NCI-H524 (cell line): ENCODE measurements at places on chromosomes 16 and 17.
A peak's percentile ranks its signal among the peaks of the same experiment; 100 is the strongest.

GRCh38 chr17:16873174-16874035 is 98.5 kb downstream of the TNFRSF13B start:
- DNase-seq: peak; percentile 39

GRCh38 chr16:28263305-28263704 is 29.0 kb upstream of the SBK1 start:
- DNase-seq: no peak

DNA sequence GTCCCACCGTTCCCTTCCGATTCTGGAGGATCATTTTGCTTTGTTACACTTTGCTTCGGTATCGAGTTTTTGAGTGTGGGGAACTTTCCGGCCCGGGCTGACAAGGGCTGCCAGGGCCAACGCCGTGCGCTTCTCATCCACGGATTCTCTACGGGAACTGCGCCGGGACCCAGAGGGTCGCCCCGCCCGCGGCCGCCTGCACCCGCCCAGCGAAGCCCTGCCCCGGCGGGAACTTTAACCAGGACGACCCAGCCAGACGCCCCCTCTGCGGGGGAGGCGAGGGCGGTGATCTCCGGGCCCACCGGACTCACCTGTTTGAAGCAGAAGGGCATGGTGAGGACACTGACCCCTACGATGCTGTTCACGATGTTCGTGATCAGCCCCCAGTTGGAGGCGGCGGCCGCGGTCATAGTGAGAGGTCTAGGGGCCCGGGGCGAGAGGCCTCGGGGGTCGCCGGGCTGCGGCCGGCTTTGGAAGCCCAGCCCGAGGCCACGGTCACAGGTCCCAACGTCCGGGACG is 536 bp downstream of the SLC38A10 start:
- no peak for DNase-seq

DNA sequence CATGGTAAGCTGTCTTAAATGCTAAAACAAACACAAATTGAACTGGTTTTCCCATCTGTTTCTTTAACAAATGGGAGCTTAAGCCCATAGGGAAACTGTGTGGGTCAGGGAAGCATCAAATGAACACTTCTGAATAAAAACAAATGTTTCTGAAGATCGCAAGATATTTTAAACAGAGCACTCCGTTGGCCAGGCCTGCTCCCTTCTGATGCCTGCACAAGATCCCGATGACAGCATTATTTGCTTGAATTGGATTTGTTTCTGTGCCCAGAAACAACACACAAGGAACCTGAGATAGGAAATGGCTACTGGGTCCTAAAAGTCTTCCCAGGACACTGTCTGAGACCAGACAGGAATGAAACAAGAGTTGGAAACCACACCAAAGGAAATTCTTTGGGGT is 425.8 kb upstream of the ZFHX3 start:
- DNase-seq: no peak

- no peak for DNase-seq
Observed at GRCh38 chr17:22506231-22506630, 813.9 kb downstream of the KCNJ18 start.

GRCh38 chr17:32596628-32597027 is 109.8 kb downstream of the CDK5R1 start:
- peak; percentile 98 for DNase-seq

- peak; percentile 91 for DNase-seq
Observed at GRCh38 chr17:67615011-67615561, 102.7 kb upstream of the NOL11 start.

DNA sequence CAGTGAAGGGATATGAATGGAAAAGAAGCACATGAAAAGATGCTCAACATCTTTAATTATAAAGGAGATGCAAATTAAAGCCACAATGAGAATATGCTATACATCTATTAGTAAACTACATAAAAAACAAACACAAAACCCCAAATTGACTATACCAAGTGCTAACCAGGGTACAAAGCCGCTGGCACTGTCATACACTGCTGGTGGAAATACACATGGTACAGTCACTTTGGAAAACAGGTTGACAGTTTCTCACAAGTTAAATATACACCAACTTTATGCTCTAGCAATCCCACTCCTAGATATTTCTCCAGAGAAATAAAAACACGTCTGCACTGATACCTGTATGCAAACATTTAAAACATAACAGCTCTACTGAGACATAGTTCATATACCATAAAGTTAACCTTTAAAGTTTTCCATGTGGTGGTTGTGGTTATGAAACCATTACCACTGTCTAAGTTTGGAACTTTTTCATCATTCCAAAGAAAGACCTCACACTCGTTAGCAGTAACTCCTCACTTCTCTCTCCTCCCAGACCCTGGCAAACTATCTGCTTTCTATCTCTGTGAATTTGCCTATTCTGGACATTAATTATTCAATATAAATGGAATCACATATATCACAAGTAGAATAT is 42.7 kb downstream of the ADGRG5 start:
- no peak for DNase-seq
